ENCODE measurements at places on chromosomes 12 and 14. TPM values are rescaled to one million over a fixed set of nuclear protein-coding genes. Genes with fewer than 3 reads are reported as not detected.

SYT1 gene
- 2.0 TPM for total RNA-seq

FAM90A1 gene
- total RNA-seq = under 0.01 TPM

CISTR gene
- not detected for total RNA-seq

RERGL gene
- total RNA-seq = not detected

KRT6C gene
- not detected for total RNA-seq

CLEC4E gene
- not detected for total RNA-seq

SPPL3 gene
- 5.5 TPM for total RNA-seq

FBLN5 gene
- 35.4 TPM for total RNA-seq

TMEM30B gene
- total RNA-seq = 0.14 TPM

All from smooth muscle cell of bladder (primary cell).